Activated CD4-positive, alpha-beta T cell treated with anti-CD3 and anti-CD28 coated beads for 4 hours (primary cell): ENCODE measurements at places on chromosomes 7 and 10.

DNA sequence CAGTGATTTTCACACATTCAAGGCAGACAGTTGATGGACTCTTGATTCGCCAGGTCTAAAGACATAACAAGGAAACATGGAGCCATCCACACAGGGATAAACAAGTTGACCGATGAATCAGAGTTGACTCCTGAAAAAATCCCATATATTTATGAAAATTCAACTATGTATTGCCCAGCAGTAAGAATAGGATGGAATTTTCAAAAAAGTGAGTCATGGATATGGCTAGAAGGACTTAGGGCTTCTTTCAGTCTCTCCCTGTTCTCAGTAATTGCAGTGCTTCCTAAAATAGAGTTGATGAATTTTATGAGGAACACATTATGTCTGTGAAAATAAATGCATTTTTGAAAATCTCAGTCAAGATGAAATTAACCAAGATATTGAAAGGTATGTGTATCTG is 301.2 kb downstream of the PLXDC2 start:
- no peak for DNase-seq

DNA sequence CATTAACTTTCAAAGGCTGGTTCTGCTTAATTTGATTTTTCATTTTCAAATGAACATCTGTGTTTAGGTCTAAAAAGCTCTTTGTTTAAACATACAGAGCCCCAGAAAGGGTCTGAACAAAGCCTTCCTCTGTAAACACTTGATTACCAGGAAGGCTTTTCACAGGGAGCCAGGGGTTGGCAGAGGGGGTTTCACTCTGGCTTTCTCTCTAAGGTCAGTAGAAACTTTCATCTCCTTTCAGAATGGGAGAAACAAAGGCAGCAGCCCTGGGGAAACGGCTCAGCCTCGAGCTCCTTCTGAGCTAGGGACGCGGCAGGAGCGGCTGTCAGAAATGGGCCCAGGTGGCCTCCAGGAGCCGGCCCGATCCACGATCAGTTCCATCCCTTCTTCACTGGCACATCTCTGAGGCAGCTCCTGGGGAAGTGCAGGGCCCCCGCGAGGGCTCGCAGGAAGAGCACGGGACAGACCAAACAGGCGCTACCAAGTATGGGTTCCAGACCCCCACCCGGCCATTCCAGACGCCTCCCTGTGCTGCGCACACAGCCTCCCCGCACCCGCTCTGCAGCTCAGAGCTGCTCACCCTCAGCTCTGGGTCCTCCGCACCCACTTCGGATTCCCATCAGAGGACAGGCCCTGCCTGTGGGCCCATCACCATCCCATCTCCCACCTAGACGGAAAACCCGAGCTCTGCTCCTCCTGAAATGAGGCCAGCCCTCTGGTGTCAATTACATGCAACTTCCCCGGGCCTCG is 124.1 kb downstream of the MAD1L1 start:
- DNase-seq = no peak

DNA sequence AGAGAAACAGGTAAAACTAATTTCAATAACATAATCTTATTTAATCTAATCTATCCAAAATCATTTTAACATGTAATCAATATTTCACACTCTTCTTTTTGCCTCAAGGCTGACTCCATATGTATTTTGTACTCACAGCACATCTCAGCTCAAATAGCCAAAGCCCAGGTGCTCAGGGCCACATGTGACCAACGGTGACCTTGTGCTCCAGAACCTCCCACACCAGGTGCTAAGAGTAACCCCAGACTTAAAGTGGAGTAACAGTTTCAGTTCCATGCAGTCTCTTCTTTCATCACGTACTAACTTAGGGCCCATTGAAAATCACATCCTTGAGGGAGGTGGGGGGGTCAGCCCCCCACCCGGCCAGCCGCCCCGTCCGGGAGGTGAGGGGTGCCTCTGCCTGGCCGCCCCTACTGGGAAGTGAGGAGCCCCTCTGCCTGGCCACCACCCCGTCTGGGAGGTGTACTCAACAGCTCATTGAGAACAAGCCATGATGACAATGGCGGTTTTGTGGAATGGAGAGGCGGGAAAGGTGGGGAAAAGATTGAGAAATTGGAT is 47.3 kb downstream of the NCAPG2 start:
- DNase-seq = no peak

- DNase-seq = no peak
These were observed 37.8 kb upstream of the GARS1 start for GRCh38 chr7:30556840-30557239.

GRCh38 chr10:32436215-32436614 is 9.7 kb upstream of the CCDC7 start:
- no peak for DNase-seq

DNA sequence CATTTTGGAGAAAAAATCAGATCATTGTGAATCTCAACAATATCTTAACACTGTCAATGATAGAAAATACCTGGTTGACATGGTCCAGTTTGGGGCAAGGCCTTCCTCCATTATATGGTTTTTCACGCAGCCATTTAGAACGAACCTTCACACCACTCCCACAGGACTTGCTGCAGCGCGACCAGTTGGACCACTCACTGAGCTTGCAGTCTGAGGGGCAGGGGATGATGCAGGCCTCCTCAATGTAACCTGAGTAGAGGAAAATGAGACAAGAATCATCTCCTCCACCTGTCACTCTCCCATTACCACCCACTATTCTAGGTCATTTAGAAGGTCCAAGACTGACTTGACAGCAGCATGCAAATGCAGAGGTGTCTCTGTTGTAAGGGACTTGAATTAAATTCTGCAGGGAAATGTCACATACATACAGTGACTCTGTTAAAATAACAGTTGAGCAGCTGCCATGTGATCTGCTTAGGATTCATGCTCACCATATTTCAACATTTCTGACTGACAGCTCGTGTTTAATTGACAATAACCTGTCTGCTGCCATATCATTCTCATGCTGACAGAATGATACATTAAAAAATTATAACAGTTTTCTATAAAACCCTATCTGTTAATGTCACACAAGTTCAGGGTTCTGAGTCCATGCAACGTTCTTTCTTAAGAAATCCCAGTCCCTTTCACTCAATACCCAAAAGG is 403.0 kb downstream of the THSD7A start:
- no peak for DNase-seq

GRCh38 chr7:29483219-29484104 is 80.2 kb upstream of the PRR15 start:
- no peak for DNase-seq

DNA sequence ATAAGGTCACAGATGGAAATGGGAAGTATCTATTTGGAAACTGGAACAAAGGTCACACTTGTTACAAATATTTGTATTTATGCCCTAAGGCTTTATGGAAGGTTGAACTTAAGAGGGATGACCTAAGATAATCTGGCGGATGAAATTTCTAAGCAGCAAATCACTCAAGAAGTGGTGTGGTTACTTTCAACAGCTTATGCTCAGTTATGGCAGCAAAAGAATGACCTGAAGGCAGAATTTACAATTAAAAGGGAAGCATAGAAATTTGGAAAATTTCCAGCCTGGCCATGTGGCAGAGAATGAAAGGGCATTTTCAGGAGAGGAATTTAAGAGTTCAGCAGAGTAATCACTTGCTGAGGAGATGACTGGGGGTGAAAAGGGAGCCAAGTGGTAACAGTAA is 95.8 kb upstream of the TNS3 start:
- no peak for DNase-seq

GRCh38 chr10:98433371-98433770 is 13.4 kb downstream of the HPS1 start:
- no peak for DNase-seq
